NCI-H226 (cell line): ENCODE measurements at places on chromosomes 3 and 15.

GRCh38 chr3:105365391-105366325 is 1.1 kb upstream of the ALCAM start:
- DNase-seq, result no peak

GRCh38 chr15:81288040-81288439 is 35.9 kb downstream of the STARD5 start:
- DNase-seq, result no peak

GRCh38 chr3:38577371-38578080 is 72.0 kb downstream of the SCN5A start:
- DNase-seq, result no peak

- DNase-seq, result no peak
Observed at GRCh38 chr3:46759239-46760167, 41.8 kb upstream of the PRSS50 start.

GRCh38 chr15:74642734-74643664 is 27.4 kb downstream of the CLK3 start:
- DNase-seq, result no peak

DNA sequence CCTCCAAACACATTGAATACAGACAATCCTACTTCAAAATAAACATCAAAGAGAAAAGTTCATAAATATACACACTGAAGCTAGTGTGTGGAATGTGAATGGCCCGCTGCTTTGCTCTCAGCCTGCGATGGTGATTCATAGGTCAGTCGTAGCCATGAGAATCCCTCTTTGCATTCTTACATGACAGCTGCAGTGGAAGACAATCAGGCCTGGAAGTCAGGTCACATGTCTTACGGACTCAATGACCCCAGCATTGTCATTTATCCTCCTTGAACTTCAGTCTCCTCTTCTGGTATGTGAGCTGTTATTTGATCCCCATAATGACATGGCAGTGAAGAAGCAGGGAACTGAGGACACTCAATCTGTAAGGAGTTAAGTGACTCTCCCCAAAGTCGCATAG is 217.8 kb upstream of the EOMES start:
- DNase-seq, result no peak

- no peak for DNase-seq
Observed at GRCh38 chr3:44111482-44111881, 130.2 kb upstream of the TOPAZ1 start.

GRCh38 chr3:192435241-192435640 is 292.1 kb downstream of the FGF12 start:
- no peak for DNase-seq

DNA sequence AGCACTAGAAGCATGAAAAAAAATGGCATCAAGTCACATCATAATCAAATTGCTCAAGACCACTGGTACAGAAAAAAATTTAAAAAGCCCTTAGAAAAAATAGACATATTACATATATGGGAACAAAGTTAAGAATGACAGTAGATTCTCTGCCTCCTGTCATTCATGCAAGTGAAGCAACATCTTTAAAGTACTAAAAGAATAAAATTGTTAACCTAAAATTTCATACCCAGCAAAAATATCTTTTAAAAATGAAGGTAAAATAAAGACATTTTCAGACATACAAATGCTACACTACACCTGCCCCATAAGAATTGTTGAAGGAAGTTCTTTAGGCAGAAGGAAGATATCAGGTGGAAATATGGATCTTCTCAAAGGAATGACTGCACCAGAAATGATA is 55.9 kb downstream of the THSD4 start:
- no peak for DNase-seq

GRCh38 chr3:159560214-159560979 is 428.2 kb upstream of the IL12A start:
- DNase-seq, result no peak

- no peak for DNase-seq
Observed at GRCh38 chr15:73114064-73114463, 61.8 kb downstream of the NEO1 start.

DNA sequence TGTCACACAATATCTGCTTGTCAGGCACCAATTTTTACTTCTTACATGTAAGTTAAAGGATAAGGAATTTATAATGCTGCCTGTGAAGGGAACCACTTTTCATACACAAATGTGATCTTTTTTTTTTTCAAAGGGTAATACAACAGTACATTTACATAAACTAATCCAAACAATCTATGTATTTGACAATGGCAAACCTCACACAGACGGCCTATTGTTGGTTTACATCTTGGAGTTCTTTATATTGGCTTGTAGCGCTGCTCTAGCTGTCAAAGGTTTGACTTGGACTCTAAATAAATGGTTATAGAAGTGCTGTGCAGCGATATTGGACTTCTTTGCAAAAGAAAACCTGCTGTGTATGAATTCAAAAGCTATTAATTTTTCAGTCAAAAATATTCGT is 598.0 kb downstream of the FOXP1 start:
- no peak for DNase-seq

DNA sequence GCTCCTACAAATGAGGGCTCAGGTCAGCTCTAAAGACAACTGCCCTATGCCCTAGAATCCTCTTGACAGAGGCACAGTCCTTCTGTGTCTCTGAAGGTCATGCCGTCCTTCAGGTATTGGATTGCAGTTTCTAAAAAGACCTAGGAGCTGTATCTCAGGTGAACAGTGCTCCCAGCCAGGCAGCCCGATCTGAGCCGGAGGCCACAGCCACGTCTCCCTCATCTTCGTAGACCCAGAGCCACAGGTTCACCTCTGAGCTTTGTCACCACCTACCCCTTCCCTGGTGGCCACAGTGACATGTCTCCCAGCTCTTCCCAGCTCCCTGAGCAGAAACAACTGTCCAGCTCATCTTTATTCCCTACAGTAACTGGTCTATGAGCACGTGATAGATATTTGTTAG is 228.0 kb downstream of the VPS13C start:
- no peak for DNase-seq
